NCI-H1417 (cell line): ENCODE measurements at places on chromosomes 5 and 9.

- DNase-seq = peak; percentile 63
These were observed 1.2 kb downstream of the ST8SIA4 start for GRCh38 chr5:100901821-100902341.

GRCh38 chr9:136776947-136777346 is 12.6 kb upstream of the LCN15 start:
- DNase-seq = no peak

DNA sequence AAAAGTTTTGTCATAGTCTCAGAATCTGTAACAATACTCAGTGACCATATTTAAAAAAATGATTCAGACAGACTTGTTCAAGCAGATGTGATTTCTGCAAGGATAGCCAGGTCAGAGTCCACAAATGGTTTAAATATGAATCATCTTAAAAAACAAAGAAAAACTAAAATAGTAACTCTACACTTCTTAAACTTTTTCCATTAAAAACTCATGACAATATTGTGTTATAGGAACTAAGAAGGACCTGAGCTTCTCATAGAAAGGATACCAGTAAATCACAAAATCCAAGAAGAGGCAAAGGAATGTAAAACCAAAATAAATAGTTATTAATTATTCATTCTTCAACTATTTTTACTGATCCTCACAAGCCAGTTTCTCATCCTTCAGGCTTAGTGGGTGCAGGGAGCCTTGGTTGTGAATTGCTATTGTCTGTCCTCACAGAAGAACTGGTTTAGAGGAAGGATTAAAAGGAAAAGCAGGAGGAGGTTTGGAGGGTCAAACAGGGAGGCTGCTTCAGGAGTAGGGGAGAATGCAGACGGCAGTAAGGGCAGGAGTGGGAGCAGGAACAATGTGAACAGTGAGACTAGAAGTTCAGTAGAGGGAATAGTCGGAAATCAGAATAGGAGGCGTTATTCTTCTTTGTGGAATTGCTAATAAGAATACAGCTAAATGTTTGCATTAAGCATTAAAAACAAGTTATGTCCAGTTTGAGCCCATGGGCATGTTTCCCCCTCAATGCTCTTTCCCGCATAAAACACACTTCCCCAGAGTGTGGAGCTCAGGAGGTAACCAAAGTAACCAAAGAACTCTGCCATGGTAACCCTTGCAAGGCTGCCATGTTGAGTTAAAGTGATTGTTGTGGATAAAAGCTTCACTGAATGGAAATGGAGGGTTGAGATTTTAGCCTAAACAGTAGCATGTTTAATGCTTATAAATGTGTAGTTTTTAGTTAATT is 110.7 kb downstream of the CCDC192 start:
- DNase-seq = no peak

- no peak for DNase-seq
These were observed 6.6 kb upstream of the FBP2 start for GRCh38 chr9:94600258-94600657.

GRCh38 chr5:156383510-156384265 is 56.7 kb downstream of the SGCD start:
- DNase-seq = no peak

DNA sequence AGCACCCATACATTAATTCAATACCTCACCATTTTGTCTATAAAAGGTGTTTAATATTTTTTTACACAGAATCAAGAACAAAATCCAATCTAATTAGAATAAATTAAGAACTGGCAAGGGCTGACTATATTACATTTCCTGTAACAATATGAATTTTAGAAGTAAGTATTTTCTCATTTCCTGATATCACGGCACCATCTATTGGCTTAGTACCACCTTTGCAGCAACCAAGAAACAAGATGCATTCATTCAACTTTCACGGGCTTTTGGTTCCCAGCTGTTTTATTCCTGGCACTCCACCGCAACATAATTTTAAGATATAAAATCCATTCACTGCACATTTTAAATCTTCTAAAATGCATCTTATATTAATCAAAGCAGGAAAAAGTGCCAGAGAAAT is 20.6 kb downstream of the PSMB7 start:
- DNase-seq = no peak

DNA sequence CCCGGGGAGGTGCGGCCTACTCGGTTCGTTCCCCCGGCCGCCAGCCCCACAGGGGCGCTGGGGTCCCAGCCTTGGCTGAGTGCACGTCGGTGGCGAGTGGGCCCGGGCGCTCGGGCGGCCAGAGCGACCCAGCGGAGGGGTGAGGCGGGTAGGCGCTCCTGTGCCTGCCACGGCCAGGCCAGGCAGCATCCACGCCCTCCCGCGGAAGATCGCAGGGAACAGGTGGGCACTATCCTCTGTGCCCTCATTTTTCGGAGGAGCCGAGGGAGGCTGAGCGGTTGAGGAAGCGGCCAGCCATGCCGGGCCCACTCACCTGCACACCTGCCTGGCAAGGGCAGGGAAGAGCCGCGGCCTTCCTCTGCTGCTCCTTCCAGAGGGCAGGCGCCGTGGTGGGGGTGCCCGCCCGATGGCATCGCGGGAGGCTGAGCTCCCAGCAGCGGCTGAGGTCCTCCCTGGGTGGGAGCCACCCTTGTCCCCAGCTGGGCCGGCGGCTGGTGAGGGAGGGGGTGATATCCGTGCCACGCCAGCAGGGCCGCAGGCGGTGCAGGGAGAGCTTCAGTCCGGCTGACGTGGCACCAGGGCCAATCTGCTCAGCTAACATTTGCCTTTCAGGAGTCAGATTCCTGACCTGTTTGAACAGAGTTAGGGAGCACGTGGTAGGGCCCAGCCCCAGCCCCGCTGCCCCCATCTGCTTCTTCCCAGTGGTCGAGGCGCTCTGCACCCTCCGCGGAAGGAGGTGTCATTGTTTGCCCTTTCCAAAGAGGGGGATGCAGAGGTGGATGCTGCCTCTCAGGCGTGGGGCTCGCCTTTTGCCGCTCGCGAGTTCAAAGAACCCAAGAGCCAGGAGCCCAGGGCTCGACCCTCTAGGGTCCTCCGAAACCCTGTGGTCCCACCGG is 1.6 kb upstream of the SEC16A start:
- no peak for DNase-seq

GRCh38 chr9:99167694-99168093 is 54.0 kb downstream of the ALG2 start:
- DNase-seq = no peak

- no peak for DNase-seq
These were observed 97.0 kb downstream of the DRD1 start for GRCh38 chr5:175347027-175347426.

- no peak for DNase-seq
These were observed 46.1 kb downstream of the DCP2 start for GRCh38 chr5:113022661-113023060.

DNA sequence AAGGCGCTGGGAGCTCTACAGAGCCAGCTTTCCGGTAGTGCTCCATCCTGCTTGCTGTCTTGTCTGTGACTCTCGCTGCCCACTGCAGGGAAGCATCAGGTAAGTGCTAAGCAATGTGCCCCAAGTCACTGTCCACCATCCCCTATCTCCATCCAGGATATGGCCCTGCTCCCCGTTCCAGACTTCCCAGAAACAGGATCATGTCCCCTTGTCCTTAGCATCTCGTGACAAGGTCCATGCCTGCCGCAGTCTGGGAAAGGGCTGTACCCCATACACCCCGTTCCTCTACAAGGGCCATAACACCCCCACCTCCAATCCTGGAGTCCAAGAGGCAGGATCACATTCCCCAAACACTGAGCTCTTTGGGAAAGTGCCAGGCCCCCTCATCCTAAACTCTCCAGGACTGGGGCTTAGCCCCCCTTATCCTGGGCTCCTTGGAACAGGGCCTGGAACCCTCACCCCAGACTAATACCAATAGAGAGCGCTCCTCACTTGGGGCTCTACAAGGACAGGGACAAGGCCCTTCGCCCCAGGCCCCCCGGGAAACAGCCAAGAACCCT is 566 bp downstream of the RPP25L start:
- DNase-seq = no peak

DNA sequence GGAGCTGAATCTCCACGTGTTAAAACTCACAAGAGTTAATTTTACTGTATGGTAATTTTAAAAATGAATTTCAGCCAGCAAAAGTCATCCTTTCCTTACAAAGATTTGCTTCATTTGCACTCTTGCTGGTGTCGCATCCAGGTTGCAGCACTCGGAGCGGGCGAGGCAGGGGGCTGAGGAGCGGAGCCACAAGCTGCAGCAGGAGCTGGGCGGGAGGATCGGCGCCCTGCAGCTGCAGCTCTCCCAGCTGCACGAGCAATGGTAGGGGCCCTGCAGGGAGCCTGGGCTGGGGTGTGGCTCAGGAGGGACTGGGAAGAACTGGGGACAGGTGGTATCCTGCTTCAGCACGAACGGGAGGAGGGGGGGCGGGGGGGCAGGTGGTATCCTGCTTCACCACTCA is 27.1 kb downstream of the HNRNPH1 start:
- no peak for DNase-seq

GRCh38 chr5:8683496-8683895 is 814.5 kb downstream of the MTRR start:
- DNase-seq = no peak

DNA sequence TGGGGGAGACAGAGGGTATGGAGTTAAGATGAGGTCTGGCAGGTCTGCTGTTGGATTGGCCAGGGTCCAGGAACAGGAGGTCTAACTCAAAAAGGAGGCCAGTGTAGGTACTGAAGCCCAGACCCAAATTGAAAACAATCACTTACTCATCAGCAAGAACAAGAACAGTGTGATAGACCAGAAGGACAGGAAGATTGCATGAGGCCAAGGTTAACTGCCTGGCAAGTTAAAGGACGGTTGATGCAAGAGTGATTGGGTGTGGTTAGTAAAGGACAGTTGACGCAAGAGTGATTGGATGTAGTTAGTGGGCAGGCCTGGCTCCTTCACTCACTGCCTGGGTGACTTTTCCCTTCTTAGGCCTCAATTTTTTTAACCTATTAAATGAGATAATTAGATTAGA is 132.6 kb downstream of the PDZD2 start:
- DNase-seq = no peak

DNA sequence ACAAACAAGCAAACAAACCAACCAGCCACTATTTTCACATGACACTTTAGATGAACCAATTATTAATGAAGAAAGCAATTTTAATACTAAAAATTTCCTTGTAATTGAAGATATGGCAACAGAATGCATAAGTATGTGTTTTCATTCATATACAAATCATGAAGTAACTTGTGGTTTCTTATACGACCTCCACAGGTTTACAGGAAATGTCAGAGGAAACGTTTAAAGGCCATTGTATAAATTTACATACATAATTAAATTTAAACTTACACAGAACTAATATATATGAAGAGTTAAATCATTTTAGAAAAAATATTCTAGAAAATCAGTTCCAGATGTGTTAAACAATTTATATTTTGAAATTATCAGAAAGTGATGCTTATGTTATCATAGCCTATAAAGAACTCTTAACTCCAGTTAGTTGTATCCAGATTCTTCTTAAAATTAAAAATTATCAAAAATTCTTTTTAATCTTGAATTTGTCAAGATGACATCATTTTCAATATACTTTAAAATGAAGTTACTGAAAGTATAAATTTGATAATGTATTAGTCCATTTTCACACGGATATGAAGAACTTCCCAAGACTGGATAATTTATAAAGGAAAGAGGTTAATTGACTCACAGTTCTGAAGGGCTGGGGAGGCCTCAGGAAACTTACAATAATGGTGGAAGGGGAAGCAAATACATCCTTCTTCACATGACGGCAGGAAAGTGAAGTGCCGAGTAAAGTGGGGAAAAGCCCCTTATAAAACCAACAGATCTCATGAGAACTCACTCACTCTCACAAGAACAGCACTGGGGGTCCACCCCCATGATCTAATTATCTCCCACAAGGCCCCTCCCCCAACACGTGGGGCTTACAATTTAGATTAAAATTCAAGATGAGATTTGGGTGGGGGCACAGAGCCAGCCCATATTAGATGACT is 192.0 kb downstream of the PIK3R1 start:
- DNase-seq = no peak

- no peak for DNase-seq
These were observed 130.0 kb downstream of the MVB12B start for GRCh38 chr9:126456441-126457174.

- DNase-seq = no peak
These were observed 443.1 kb downstream of the ZNF608 start for GRCh38 chr5:124303366-124303765.

- DNase-seq = no peak
These were observed 71.9 kb upstream of the FANCC start for GRCh38 chr9:95389373-95389772.

- no peak for DNase-seq
These were observed 29.1 kb downstream of the ADAMTS2 start for GRCh38 chr5:179316111-179316551.

GRCh38 chr5:149220750-149221149 is 50.9 kb upstream of the AFAP1L1 start:
- DNase-seq = no peak

DNA sequence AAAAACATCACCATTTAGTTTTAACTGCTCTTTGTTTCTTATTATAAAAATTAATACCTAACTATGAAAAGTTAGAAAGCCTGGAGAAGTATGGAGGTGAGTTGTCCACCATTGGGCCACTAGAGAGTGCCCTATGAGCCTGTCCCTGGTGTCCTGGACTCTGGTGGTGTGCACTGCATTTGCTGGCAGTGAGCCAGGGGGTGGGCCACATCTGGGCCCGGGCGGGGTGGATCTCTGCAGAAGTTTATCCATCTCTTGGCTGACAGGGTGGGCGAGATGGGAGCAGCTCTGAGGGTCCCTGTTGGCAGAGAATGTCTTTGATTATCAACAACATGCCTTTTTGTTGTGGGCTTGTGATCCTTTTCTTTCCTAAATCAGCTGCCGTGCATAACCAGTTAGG is 8.2 kb downstream of the TENT4A start:
- no peak for DNase-seq

DNA sequence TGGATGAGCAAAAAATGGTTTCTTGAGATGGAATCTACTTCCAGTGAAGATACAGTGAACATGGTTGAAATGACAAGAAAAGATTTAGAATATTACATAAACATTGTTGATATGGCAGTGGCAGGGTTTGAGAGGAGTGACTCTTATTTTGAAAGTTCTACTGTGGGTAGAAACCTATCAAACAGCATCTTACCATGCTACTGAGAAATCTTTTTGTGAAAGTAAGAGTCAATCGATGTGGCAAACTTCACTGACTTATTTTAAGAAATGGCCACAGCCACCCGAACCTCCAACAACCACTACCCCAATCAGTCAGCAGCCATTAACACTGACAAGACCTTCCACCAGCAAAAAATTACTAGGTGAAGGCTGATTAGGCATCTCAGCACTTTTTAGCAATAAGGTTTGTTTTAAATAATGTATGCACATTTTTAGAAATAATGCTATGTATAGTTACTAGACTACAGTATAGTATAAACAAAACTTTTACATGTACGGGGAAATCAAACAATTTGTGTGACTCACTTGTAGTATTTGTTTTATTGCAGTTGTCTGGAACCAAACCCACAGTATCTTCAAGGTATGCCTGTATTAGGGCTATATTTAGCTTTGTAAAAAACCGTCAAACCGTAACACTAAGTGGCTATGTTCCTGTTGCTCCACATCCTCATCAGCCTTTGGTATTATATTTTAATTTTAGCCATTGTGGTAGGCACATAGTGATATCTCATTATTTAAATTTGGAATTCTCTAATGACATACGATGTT is 30.6 kb upstream of the ADAMTS6 start:
- DNase-seq = no peak
